Retina (tissue), 1 donor: ENCODE measurements at places on chromosomes 4 and X.

GRCh38 chrX:48683411-48683982 lies at the start of gene WAS:
Gene WAS, plus strand, starts transcription at chrX:48683799. Its CDS starts 55 bp downstream, at chrX:48683854.
- no peak for DNase-seq

DNA sequence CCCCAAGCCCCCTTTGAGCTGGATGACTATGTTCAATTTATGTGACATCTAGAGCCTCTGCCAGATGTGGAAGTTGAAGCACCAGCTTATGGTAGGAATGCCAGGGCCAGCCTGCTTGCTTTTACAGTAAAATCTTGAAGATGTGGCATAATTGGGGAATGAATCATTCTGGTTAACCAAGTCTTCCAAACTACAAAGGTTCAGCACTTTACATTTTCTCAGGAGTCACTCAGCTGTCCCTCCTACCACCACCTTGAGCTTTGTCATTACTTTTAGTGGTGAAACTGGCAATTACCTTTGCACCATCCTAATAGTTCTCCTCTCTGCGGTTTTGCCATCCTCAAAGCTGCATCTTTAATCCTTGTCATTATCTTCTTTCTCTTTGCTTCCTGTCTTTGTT lies 172.2 kb downstream of the HS6ST2 start:
- DNase-seq: no peak

- no peak for DNase-seq
Measured at GRCh38 chrX:15576019-15576418, 24.7 kb downstream of the ACE2 start.

- no peak for DNase-seq
Measured at GRCh38 chr4:69859140-69859685, 732 bp downstream of the SULT1E1 start.

GRCh38 chr4:161285461-161285860 lies 878.3 kb downstream of the FSTL5 start:
- DNase-seq: no peak

DNA sequence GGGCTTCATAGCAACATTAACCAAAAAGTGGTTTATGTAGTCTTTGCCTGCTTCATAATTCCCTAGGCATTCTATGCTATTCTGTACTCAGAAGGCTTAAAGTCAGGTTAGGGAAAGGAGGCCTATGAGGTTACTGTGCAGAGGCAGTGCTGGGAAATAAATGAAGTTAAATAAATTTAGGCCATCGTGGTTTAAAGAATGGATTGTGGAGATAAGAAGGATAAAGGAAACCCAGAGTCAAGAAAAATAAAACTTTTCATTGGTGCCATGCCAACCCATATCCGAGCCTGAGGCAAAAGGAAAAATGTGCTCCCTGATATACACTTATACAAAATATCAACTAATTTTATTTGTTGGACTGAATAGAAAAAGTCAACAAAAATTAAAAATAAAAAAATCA lies 70.2 kb downstream of the AR start:
- no peak for DNase-seq

DNA sequence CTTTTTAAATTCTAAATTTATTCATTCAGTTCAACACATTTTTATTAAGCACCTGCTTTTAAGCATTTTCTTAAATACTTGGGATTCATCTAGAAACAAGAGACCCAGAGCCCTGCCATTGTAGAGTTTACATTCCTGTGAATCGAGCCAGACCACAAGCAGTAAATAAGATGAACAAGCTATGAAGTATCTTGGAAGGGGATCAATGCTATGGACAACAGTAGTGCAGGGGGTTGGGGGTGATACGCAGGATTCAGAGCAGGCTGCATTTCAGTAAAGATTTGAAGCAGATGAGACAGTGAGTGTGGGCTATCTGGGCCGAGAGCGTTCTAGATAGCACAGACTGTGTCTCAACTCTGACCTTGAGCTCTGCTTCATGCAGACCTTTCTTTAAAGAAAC lies 35.1 kb downstream of the CLDN22 start:
- no peak for DNase-seq

GRCh38 chrX:9569876-9570301 lies 105.0 kb downstream of the TBL1X start:
- no peak for DNase-seq

DNA sequence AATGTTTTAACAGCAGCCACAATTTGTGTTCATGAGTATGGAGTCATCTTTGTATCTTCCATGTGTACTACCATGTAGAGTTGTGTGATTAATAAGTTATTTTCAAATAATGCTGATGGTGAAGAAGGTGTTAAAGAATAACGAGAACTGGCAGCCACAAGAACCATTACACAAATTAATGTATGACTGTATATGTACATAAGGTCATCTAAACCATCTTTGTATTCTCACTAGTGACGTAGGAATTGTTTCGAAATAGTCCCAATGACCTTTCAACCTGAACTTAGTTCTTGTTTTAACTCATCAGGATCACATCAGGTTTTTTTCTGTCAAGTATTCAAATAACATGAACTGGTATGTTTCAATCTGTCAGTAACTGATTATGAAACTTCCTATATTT lies 48.3 kb upstream of the NOCT start:
- DNase-seq: no peak

- DNase-seq: no peak
Measured at GRCh38 chr4:153297116-153297515, 47.4 kb upstream of the MND1 start.

DNA sequence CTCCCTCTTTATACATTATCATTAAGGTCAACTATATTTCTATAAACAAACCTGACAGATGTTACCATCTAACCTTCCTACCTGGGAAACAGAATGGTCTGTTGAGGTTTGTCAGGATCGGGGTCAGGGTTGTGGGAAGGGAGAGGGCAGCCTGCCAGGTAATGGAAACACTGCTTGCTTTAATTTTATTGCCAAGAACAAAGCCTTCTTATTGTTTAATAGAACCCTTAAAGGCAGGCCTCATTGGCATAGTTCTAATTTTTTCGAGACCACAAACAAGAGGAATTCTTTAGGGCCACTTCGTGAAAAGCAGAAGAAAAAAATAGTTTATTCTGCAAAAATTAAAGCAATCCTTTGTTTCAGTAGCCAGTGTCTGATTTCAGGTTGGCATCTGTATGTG lies 113.2 kb downstream of the MID1 start:
- no peak for DNase-seq

- DNase-seq: no peak
Measured at GRCh38 chr4:105594099-105595010, 41.9 kb downstream of the ARHGEF38 start.

- no peak for DNase-seq
Measured at GRCh38 chr4:184337907-184338306, 120.2 kb upstream of the ENPP6 start.

DNA sequence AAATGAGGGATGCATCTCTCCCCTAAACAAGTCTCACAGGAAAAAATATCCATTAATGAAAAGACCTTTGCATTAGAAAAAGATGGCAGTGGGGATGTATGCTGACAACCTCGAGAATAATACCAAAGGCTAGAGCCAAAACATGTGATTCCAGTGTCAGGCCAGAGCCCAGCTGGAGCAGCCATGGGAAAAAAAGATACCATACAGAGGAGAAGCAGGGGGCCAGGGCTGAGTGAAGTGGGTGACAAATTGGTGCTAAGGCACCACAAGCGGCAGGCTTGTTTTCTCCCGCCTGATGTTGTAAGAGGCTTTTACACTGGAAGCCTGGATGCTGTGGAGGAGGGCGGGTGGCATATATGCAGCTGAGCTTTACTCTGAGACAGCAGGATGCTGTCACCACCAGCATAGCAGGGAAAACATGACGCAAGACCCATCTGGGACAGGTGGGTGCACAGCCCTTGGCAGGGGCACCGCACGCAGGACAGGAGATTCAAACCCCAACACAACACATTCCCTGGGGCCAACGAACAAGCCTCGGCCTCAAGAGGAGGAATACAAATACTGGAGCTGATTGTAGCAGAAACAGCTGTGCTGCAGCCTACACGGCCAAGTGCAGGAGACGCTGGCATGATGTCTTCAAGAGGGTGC lies 91.9 kb downstream of the TSPAN5 start:
- peak; percentile 63 for DNase-seq

DNA sequence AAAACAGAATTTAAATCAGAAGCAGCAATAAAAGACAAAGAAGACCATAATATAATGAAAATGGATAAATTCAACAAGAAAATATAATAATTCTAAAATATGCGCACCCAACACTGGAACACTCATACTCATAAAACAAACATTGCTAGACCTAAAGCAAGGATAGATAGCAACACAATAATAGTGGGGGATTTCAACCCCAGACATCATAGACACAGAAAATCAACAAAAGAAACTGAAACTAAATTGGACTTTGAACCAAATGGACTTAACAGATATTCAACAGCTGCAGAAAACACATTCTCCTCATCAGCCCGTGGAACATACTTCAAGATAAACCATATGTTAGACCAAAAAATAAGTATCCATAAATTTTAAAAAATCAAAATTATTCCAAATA lies 1552.6 kb downstream of the C4orf33 start:
- DNase-seq: no peak

GRCh38 chr4:15233264-15233597 lies 194.6 kb upstream of the C1QTNF7 start:
- no peak for DNase-seq

GRCh38 chr4:8837181-8837841 lies 34.3 kb downstream of the HMX1 start:
- peak; percentile 94 for DNase-seq

- DNase-seq: peak; percentile 36
Measured at GRCh38 chrX:633043-633984, 2.7 kb downstream of the SHOX start.

GRCh38 chrX:23554304-23554703 lies 113.0 kb upstream of the PRDX4 start:
- peak; percentile 10 for DNase-seq

GRCh38 chr4:25088093-25088952 lies 57.6 kb upstream of the LGI2 start:
- peak; percentile 74 for DNase-seq

GRCh38 chr4:81482326-81482725 lies 10.6 kb upstream of the RASGEF1B start:
- DNase-seq: no peak

DNA sequence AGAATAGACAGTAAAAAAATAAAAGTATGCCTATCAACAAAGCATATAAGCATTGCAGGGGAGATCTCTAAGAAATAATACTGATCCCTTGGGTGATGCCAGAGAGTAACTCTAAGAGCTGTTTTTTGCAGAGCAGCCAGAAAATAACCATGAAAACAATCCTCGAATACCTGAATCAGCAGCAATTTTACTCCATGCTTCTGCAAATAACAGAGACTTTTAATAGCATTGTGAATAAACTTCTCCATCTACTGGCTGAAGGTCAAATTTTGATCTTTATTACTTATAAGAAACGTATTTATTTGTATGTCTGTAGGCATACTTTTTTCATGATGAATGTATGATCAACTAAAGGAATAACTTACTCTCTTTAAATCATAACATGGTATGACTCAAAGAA lies 334.5 kb downstream of the GALNTL6 start:
- DNase-seq: no peak

GRCh38 chr4:85762529-85762871 lies 287.6 kb downstream of the ARHGAP24 start:
- DNase-seq: no peak

GRCh38 chrX:119095936-119096335 lies 23.1 kb downstream of the CT47C1 start:
- DNase-seq: no peak

DNA sequence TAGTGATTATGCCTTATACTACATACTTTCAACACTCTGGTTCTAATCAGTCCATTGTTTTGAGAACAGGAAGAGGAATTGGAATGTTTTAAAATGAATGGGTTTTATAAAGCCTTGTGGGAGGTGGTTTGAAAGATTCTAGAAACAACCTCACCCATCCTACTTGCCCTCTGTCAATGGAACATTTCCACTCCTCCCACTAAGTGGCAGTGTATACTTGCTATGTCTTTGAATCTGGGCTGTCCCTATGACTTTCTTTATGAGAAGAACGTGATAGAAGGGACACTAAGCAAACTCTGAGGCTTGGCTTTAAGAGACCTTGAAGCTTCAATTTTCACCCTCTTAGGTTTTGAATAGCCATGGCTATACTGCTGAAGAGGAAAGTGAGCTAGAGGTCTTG lies 611.2 kb downstream of the PPP4R3C start:
- DNase-seq: no peak

DNA sequence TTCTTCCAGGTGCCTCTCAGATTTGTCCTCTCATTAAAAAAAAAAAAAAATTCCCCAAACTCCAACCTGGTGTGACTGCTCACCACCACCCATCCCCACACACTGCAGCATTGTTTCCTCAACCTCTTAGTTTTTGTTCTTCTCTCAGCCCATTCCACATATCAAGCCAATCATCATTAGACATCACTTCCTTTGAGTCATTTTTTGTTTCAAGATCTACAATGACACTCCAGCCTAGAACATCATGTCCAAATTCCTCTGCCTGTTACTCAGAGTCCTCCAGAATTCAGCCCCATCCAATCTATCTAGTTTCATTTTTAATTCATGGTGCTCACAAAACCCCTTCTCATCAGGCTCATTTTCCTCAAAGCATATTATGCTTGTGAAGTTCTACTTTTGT lies 262.5 kb upstream of the TEX13A start:
- DNase-seq: no peak

- DNase-seq: no peak
Measured at GRCh38 chr4:4388836-4389575, 2.1 kb downstream of the NSG1 start.

DNA sequence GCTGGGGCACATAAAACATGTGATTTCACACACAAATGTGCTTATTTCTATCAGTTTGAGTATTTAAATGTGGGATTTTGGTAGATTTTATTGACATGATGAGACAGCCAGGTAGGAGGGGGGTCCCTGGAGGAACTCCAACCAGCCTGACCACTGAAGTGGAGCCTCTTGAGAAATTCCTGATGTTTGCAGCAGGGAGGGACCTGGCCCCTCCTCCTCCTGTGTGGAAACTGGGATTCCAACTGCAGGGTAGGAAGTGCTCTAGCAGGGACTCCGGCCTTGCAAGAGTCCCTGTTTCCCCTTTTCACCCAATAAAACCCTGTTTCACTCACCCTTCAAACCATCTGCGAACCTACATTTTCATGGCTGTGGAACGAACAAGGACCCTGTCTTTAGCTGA lies 2224.0 kb upstream of the AGA start:
- no peak for DNase-seq

DNA sequence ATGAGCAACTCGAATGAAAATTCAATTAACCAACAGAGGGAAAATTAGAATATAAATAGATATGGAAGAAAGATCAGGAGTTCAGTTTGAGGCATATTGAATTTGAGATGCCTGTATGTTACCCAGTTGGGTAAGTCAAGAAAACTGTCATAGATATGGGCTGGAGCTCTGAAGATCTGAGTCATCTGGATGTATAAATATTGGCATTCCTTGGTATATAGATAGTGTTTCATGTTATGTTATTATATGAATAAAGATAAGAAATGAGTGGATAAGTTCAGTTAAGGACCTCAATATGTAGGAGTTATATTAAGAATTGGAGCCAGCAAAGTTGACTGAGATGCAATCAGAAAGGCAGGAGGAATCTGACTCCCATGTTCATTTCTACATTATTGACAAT lies 543.6 kb upstream of the SMIM31 start:
- no peak for DNase-seq

GRCh38 chr4:142036795-142037583 lies 400.6 kb downstream of the IL15 start:
- DNase-seq: no peak

- DNase-seq: no peak
Measured at GRCh38 chr4:40427128-40427527, 92.0 kb downstream of the CHRNA9 start.
